ENCODE measurements at places on chromosomes 2 and 18.

GRCh38 chr2:112615051-112615450 is 30.6 kb downstream of the CHCHD5 start:
- DNase-seq: no peak

DNA sequence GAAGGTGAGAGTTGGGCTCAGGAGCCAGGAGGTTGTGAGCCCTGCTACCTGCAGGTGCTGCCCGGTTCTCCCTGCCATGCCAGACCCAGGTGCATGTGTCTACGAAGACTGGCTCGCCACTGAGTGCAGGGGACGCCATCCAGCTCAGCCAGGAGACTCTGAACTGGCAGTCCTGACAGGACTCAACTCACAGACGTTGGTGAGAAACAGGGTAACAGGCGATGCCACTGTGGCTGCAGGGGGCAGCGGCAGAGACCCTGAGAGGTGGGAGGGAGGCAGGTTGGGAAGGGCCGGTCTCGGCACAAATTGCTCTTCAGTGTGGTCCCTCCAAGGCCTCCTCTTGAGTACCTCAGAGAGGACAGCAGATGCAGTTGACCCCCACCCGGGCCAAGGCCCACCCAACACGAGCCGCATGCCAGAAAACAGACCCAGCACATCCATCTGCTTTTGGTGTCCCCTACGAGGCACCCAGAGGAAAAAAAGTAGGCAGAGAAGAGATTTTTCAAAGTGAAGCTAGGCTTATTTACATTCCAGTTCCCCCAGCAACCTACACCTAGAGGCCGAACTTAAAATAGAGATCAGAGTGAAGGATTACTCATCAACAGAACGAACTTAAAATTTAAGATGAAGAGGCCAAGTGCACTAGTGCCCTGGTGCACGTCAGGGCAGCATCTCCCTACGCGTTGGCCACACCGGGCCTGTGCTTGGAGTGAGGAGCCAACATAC is 184.8 kb downstream of the SEPTIN10 start:
- DNase-seq: no peak

DNA sequence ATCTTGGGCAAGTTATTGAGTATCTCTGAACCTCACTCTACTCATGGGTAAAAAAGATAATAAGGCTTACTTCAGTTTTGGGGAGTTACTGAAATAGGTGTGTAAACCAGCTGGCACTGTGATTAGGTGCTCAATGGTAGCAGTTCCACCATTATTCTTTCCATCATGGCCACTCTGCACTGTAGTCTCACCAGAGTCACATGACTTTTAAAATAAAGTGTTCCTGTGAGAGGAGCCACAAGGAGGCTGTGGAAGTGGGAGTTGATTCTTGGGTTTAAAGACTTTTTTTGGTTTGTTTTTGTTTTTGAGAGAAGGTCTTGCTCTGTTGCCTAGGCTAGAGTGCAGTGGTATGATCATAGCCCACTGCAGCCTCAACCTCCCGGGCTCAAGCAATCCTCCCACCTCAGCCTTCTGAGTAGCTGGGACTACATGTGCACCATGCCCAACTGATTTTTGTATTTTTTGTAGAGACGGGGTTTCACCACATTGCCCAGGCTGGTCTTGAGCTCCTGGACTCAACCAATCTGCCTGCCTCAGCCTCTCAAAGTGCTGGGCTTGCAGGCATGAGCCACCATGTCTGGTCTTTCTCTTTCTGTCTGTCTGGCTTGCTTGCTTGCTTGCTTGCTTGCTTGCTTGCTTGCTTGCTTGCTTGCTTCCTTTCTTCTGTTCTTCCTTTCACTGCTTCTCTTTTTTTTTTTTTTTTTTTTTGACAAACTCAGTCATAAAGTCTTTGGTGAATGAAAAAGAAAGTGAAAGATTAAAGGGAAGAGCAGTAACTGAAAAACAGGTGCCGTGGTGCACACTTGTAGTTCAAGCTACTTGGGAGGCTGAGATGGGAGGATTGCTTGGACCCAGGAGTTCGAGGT is 21.2 kb upstream of the ACVR1 start:
- DNase-seq: no peak

DNA sequence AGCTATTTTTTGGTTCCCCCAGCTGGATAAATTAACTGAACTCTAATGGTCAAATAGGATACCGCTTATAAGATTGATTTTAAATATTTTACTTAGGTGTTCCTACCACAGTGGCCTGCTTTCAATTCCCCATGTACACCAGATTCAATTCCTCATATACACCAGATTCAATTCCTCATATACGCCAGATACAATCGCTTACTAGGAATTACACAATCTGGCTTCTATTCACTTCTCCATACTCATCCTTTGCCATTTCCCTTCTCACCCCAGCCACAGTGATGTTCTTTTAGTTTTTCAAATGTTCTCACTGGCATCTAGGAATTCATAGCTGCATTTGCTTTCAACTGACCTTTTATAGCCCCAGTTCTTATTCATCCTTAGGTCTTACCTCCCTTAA is 66.5 kb downstream of the SLC40A1 start:
- peak; percentile 79 for DNase-seq

GRCh38 chr2:57396355-57397098 is 650.1 kb upstream of the VRK2 start:
- DNase-seq: peak; percentile 62

GRCh38 chr18:72999971-73000607 is 132.3 kb upstream of the NETO1 start:
- DNase-seq: no peak

DNA sequence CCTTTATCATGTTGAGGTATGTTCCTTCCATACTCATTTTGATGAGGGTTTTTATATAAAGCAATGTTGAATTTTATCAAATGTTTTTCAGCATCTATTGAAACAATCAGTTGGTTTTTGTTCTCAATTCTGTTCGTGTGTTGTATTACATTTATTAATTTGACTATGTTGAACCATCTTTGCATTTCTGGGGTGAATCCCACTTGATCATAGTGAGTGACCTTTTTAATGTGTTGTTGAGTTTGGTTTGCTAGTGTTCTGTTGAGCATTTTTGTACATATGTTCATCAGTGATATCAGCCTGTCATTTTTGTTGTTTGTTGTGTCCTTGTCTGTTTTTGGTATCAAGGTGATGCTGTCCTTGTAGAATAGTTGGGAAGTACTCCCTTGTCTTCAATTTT is 110.9 kb downstream of the MYO3B start:
- no peak for DNase-seq

- no peak for DNase-seq
These were observed 18.2 kb upstream of the MBOAT2 start for GRCh38 chr2:9021563-9022211.

DNA sequence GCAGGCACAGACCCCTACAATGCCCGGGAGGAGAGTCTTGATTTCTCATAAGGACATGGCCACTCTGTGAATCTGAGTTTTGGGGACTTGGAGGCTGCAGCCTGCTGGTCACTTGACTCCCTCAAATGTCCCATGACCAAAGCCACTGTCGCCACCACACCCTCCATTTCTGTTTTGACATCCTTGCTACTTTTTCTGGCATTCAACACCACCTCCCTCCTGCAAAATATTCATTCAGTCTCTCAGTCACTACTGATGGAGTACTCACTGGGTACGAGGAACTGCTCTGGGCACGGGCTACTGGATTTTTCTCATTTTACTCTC is 208.6 kb upstream of the HAAO start:
- no peak for DNase-seq

DNA sequence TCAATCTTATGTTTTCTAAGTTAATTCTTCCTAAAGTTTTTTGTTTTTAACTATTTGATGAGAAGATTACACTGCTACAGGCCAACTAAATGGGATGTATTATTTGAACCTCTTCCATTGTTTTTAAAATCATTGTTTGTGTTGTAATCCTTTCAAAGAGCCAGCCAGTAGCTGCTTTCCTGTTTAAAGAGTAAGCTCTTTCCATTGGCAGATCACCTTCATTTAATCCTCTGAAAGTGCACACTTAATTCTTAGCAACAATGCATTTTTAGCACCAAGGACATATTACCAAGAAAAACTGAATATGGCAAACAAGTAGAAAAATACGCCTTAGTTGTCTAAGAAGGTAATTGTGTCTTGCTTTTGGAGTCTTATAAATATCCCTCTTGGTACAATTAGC is 54.0 kb downstream of the MEIS1 start:
- no peak for DNase-seq

- DNase-seq: no peak
These were observed 93.7 kb upstream of the KLHL29 start for GRCh38 chr2:23291239-23291638.

- DNase-seq: no peak
These were observed 29.3 kb downstream of the RDH14 start for GRCh38 chr2:18531194-18531593.

DNA sequence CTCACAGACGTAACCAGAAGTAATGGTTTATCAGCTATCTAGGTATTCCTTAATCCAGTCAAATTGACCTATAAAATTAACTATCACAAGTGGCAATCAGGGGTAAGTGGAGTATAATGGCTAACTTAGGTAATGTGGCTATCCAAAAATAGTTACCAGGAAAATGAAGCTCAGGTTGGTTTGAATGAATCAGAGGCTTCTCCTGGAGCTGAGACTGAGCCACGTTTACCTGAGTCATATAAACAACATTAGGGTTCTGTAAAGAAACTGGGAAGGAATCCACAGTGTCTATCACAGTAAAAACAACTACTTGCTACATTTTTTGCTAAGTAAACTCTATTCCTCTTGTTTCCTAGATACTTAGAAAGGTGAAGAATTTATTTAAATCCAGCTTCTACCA is 236.0 kb upstream of the SPHKAP start:
- no peak for DNase-seq

GRCh38 chr18:32549248-32550110 is 78.8 kb upstream of the GAREM1 start:
- peak; percentile 41 for DNase-seq

- DNase-seq: no peak
These were observed 26.5 kb upstream of the PXDN start for GRCh38 chr2:1770566-1771380.

DNA sequence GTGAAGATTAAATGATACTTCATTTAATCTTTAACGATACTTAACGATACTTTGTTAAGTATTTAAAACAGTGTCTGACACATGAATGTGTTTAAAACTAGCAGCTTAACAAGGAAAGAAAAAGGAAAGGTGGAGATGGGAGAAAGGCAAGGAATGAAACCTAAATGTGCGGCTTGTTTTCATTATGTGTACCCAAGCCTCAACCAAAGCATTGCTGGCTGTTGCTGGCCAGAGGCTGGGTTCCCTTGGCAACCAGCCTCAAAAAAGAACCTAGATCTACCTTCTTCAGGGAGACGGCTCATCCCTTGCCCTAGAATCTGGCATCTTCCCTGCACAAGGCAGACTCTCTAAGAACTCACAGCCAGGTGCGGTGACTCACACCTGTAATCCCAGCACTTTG is 13.8 kb upstream of the PCBP1 start:
- no peak for DNase-seq

DNA sequence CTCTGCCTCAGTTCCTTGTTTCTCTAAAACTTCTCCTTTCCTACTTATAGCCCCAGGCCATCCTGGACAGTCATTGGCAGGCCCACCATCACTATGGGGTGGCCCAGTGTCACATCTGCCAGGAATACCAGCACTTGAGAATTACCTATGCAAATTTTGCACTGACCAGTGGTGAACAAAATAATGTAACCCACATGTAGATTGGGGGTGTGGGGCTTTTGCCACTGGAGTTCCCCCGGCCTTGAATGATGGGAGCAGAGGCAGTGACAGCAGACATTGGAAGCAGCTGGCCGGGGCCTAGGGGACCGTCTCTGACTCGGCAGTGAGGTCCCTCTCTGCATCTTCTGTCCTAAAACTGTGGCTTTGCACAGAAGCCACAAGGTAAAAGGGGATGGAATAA is 24.9 kb upstream of the DNMT3A start:
- peak; percentile 39 for DNase-seq

DNA sequence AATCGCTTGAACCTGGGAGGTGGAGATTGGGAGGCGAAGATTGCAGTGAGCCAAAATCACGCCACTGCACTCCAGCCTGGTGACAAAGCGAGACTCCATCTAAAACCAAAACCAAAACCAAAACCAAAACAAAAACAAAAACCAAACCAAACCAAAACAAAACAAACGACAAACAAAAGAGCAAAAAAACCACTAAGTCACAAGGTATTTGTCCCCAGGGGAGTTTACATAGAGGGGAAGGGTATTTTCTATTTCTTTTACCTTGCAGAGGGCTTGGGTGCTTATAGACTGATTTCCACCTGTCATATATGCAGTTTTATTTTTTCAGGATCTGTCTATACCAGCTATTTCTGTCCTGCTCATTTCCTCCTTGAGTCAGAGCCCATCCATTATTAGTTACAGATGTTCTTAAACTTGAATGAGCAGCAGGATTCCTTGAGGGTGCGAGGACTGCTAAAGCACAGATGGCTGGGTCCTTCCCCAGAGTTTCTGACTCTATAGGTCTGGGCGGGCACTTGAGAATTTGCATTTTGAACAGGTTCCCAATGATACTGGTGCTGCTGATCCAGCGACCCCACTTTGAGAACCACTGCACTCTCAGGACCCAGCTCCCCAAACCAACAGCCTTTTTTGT is 102.2 kb upstream of the UXS1 start:
- DNase-seq: no peak

DNA sequence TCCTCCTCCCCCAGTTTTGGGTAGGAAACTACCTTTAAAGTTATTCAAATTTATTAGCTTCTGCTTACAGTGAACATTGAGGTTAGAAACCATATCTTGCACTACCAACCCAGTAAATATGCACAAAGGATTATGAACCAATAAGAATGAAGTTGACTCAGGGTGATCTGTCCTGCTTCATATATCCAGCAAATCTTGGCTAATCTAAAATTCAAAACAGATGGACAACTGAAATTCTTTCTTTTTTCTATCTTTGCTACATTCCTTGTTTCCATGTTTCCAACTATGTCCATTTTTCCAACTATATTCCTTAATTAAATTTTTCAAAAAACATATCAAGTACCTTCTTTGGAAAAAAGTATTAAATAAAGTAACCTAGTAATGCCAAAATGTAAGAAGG is 149.3 kb downstream of the FAM124B start:
- DNase-seq: no peak

- DNase-seq: peak; percentile 20
These were observed 121.5 kb upstream of the PDE1A start for GRCh38 chr2:182548031-182548950.

DNA sequence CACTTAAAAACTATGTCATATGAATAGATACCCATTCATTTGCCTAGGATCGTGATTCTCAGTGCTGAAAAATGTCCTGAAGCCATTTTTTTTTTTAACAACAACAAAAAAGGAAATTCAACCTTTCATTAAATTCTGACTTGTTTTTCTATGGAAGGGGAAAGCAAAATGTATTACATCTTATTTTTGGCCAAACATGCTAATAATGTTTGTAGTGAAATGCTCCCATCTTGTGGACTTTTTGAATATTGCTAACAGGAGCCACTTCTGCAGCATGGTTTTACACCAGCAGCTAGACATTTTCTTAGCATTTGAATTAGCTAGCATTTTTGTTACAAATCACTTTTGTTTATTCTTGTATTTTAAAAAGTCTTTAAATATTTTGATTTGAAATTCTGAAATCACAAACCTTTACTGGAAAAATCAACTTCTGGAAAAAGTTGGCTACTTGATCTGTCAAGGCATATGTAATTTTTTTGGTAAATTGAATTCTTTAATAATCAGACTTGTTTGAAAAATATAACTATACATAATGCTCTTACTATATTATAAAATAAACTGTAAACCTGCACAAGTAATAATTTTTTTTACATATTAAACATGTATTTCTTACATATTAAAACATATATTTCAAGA is 75.8 kb downstream of the KIDINS220 start:
- peak; percentile 8 for DNase-seq

Measured in suppressor macrophage treated with lipopolysaccharide for 1 hour (primary cell).